ENCODE measurements at places on chromosomes 2 and 18.

DNA sequence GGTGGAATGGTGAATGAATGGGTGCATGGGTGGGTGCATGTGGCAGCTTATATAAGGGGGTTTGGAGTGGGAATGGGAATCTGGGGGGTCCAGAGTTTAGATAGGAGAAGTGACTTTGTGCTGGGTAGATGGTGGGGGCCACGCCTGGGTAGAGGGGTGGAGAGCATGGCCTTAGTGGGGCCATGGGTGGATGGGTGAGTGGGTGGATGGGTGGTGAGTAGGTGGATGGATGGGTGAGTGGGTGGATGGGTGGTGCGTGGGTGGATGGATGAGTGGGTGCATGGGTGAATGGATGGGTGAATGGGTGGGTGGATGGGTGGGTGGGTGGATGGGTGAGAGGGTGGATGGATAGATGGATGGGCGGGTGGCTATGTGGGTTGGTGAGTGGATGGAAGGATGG, 53.9 kb downstream of the MYO7B start:
- no peak for DNase-seq

GRCh38 chr18:24436939-24437338, 10.5 kb downstream of the IMPACT start:
- DNase-seq: no peak

GRCh38 chr2:223262946-223263345, 211.0 kb downstream of the KCNE4 start:
- no peak for DNase-seq

GRCh38 chr2:157722580-157723234, 94.0 kb upstream of the ACVR1C start:
- DNase-seq: no peak

GRCh38 chr18:36685580-36685979, 143.2 kb downstream of the TPGS2 start:
- DNase-seq: no peak

GRCh38 chr2:209942936-209943605, 59.4 kb upstream of the RPE start:
- no peak for DNase-seq

GRCh38 chr2:18803141-18803939, 214.0 kb upstream of the NT5C1B start:
- no peak for DNase-seq

DNA sequence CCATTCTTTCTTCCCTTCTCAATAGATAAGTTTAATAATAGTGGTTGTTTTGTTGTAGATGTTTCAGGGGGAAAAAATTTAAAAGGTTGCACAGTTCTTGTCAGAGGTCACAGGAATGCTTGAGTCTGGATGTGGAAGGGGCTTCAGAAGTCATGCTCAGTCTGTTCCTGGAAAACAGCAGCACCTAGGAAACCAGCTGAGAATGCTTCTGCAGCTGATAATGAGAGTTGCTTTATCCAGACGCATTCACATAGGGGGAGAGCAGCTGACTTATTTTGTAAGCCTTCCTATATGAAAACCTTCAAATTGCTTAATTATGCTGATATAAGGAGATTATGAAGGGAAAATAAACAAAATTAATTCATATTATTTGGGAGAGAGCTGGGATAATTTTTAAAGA, 235.5 kb downstream of the GULP1 start:
- DNase-seq: peak; percentile 9

GRCh38 chr2:209553913-209554312, 130.1 kb downstream of the MAP2 start:
- no peak for DNase-seq

GRCh38 chr18:11412811-11413210, 196.6 kb upstream of the SLC35G4 start:
- DNase-seq: no peak

- DNase-seq: no peak
Observed at GRCh38 chr2:168002021-168002553, 245.3 kb downstream of the STK39 start.
